ENCODE measurements at places on chromosomes 5 and 9.

DNA sequence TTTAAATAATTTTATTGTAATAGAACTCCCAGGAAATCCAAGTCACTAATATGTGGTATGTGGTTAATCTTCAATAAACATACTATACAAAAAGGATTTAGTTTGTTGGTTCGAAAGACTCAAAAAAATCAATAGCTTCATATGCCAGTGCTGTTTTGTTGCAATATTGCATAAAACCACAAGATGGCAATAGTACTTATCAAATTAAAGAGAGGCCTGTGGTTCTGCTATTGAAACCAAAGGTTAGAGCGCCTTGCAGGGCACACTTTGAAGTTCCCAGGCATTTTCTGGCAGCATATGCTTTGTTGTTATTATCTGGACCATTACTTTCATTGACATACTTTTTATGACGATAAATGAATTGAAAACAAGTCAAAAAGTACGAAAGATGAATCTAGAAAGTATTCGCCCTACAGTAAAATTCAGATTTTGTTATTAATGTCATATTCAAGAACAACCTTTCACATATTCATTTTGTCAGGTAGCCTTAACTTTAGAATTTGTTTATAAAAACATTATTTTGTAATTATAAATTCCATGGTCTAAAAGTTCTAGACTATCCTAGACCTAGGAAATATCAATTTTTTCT lies 316.3 kb downstream of the MCTP1 start:
- peak; percentile 27 for DNase-seq

GRCh38 chr9:121206516-121207370 lies 5.1 kb upstream of the RAB14 start:
- DNase-seq = no peak

DNA sequence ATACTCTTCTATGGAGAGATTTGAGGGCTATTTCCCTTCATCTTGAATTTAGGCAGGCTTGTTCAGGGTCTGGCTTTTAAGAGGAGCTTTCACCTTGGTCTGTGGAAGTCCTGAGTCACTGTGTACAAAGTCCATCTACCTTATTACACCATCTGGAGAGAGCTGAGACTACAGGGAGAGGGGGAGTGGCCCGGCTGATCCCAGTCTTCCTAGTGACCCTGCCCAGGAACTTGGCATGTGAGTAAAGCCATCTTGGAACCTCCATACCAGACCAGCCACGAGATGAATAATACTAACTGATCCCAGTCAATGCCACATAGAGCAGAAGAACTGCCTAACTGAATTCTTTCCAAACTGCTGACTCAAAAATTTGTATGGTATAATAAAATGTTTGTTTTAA lies 8.4 kb upstream of the IL6ST start:
- no peak for DNase-seq

- no peak for DNase-seq
These were observed 1.6 kb upstream of the SEC16A start for GRCh38 chr9:136484153-136485048.

DNA sequence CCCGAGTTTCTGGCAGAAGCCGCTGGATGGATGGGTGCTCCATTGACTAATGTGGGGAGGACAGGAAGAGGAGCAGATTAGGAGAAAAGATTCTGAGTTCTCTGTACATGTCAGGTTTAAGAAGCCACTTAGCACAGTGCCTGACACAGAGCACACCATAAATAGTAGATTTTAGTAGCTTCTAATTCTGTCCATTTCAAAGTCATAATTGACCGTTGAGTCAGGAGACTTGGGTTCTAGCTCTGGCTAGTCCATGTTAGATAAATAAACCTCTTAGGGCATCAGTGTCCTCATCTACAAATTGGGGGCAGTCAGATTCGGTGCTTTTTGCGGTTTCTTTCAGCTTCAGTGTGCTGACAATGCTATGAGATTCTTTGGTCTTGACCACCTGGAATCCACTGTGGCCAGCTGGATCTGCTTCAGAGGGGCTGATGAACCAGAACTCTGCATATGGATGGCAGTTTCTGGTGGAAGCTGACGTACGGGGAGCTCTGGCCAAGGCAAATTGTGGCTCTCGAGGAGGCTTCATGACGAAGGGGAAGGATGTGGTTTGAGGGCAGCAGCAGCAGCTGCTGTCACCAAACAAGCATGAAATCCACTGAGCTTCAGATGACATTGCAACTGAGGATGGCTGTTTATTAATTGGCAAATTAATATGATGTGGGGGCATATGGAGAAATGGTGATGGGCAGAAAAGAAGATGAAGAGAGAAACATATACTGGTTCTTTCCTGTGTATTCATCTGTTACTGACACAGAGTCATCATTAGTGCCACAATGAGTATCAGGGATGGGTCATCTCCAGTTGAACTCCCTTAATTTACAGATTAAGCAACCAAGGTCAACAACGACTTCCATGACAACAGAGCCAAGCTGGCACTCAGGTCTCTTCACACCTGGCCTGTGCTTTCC lies 134.4 kb downstream of the AOPEP start:
- DNase-seq = no peak

- no peak for DNase-seq
These were observed 22.7 kb downstream of the CCNH start for GRCh38 chr5:87390075-87390474.

DNA sequence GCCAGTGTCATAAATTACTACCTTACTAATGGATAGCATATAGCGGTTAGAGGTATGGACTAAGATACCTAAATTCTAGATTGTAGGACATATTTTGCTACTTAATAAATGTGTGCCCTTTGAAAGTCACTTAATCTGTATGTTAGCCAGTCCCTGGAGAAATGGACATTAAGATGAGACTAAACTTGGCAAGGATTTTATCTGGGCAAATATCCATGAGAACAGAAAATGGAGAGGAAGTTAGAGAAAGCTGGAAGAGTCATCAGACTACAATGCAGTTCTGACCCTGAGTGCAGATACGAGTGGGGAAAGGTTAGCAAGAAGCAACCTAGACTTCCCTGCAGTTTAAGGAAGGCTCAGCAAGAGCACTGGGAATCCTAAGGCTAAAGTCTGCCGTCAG lies 33.0 kb downstream of the TBCA start:
- peak; percentile 36 for DNase-seq

DNA sequence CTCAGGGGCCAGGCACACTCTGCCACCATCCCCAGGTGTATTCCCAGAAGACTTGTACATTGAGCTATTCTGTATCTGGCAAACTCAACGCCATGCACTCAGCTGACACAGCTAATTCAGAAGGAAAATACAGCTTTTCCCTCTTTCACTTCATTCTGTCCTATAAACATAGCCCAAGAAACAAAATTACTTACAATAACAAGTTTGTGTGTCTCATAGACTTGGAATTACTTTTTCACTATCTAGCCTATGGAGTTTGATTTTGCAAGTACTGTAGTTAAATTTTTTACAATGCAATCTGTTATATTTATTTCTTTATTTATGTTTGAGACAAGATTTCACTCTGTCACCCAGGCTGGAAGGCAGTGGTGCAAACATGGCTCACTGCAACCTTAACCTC lies 125.1 kb upstream of the KLF9 start:
- no peak for DNase-seq

- DNase-seq = no peak
These were observed 513.9 kb downstream of the ZNF608 start for GRCh38 chr5:124232515-124232914.

- DNase-seq = no peak
These were observed 189.0 kb downstream of the RGS3 start for GRCh38 chr9:113652355-113653152.

DNA sequence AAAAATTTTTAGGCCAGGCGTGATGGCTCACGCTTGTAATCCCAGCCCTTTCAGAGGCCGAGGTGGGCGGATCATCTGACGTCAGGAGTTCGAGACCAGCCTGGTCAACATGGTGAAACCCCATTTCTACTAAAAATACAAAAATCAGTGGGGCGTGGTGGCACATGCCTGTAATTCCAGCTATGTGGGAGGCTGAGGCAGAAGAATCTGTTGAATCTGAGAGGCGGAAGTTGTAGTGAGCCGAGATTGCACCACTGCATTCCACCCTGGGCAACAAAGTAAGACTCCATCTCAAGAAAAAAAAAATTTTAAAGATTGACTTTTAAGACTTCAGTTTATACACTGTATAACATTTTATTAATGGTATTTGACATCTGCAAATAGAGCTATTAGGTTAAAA lies 60.1 kb upstream of the GNAQ start:
- DNase-seq = no peak

Measured in pulmonary artery endothelial cell (primary cell).